Inflammatory macrophage treated with lipopolysaccharide for 1 hour (primary cell): ENCODE measurements at places on chromosomes 13 and 19.

GRCh38 chr13:106774621-106775020 lies 206.7 kb upstream of the ARGLU1 start:
- peak; percentile 6 for DNase-seq

DNA sequence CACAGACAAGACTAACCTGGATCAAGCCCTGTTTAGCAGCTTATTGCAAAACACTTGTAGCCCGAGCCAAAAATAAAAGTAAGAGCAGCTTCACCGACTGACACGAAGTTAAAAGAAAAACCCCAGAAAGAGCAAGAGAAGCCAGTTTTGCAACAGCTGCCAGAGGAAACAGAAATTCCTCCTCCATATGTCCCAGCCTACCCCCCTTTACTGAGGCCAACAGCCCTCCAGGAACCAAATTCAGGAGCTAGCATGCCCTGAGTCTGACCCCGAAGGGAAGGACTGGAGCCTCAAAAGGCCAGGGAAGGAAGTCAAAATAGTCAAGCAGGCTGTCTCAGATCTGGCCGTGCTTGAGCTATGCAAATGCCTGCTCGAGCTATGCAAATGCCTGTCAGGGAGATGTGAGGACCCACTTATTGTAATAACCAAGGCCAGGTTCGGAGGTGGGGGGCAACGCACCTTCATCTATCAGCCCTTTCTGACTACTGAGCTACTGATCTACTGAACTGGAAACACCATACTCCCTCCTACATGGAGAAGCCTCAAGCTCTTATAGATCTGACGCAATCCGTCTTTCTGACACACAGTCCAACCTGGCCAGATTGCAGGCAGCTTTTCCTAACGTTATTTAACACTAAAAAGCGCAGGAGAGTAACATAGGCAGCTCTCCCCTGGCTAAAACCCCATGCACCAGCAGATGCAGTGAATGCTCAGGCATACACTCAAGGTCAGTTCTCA lies 6.7 kb downstream of the SIGLEC11 start:
- DNase-seq, result peak; percentile 78

GRCh38 chr19:5621311-5621944 lies 1.1 kb downstream of the SAFB2 start:
- DNase-seq, result no peak

- DNase-seq, result no peak
These were observed 115.7 kb upstream of the ZNF536 start for GRCh38 chr19:30256496-30256850.

GRCh38 chr13:53783471-53783870 lies 754.9 kb downstream of the OLFM4 start:
- no peak for DNase-seq

DNA sequence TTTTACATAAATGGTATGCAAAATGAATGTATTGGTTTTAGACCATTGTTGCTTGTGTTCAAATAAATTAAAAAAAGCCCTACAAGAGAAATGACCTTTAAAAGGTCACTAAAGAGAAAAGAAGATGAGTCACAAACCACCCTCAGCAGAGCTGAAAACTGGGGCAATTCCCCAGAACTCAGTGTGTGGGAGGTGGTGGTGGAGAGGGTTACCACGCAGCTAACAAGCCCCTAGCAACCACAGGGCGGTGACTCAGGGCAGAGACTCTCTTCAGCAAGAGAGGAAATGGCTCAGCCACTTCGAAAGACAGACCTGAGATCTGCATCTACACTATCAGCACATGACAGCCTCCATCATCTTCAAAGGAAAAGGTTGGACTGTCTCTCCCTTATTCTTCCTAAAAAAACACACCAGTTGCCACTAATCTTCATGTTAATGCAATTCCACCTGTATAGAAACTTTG lies 29.4 kb upstream of the NDFIP2 start:
- DNase-seq, result peak; percentile 92

- DNase-seq, result no peak
These were observed 2.3 kb downstream of the ZSCAN5A start for GRCh38 chr19:56312342-56312741.

GRCh38 chr19:39166571-39167391 lies 30.0 kb upstream of the NCCRP1 start:
- DNase-seq, result no peak

DNA sequence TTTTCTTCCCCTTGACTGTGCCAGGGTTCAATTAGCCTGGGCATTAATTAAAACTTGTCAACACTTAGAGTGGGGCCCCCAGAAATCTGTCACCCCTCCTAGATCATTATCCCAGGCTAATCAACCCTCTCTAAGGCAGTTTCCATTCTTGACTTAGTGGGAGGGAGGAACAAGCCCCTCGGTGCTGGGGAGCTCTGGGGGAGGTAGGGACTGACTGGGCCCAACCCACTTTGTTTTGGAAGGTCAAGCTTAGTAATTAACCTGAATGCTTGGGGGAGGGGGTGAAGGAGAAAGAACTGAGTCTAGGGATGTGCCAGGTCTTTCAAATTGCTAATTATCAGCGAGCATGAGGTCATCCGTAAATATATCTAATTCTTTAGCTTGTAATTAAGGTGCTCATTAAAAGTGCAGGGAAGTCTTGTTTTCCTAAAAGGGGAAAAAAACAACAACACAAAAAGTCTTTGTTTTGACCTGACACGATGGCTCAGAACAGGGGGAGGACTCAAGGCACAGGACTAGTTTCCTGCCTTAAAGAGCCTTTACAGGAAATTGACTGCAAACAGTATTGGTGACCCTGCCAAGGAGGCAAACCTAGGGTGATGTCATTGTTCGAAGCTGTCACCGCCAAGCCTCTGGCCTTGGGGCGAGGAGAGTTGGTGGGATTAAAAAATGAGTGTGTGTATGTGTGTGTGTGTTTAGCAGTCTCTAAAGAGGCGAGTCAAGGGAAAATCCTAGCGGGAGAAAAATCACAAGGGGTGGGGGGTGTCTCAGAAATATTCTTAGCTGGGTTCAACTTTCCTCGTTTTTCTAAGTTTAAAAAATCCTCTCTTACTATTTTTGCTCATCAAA lies 19.4 kb downstream of the ACTN4 start:
- no peak for DNase-seq

DNA sequence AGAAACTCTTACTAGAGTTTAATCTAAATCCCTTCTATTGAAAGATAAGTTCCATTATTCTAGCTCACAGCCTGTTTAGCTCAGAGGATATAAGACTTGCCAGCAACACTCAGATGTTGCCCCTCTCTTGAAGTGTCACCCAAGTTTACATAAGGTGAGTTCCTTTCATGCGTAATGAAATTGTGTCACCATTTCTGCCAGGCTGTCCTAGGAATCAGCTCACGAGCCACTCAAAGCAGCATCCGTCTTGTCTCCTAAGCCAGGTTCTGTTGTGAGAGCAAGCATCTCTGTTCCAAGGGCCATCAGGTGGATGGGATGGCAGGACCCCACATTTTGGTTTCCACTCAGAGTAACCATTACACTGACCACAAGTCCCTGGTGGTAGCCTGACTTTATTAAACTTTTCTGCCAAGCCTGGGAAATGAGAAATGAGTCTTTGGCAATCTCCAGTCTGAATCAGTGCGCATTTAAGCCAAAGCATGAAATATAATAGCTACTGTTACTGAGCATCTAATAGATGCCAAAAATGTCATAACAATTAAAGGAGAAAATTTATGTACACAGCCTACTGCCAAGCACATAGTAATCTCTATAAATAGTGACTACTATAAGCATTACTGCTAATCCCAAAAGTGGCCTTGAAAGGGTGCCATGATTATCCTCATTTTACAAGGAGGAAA lies 179.6 kb upstream of the MIR17HG start:
- no peak for DNase-seq

DNA sequence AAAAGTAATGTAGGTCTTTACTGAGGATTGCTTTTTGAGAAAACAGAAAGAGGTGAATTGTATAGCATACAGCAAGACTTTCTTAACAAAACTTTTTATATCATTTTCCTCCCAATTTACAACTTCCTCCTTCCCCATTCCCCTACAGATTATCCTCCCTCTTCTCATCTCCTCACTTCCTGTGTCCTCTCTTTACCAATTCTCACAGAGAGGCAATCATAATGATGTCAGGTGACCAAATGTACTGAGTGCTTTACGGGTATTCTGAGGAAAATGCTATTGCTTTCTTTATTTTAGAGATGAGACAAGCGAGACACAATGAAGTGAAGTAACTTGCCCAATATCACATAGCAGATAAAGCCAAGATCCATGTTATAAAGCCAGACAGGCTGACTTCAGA lies 1.7 kb upstream of the MTMR6 start:
- DNase-seq, result peak; percentile 43

GRCh38 chr13:50387051-50387581 lies 371.9 kb downstream of the KCNRG start:
- no peak for DNase-seq

DNA sequence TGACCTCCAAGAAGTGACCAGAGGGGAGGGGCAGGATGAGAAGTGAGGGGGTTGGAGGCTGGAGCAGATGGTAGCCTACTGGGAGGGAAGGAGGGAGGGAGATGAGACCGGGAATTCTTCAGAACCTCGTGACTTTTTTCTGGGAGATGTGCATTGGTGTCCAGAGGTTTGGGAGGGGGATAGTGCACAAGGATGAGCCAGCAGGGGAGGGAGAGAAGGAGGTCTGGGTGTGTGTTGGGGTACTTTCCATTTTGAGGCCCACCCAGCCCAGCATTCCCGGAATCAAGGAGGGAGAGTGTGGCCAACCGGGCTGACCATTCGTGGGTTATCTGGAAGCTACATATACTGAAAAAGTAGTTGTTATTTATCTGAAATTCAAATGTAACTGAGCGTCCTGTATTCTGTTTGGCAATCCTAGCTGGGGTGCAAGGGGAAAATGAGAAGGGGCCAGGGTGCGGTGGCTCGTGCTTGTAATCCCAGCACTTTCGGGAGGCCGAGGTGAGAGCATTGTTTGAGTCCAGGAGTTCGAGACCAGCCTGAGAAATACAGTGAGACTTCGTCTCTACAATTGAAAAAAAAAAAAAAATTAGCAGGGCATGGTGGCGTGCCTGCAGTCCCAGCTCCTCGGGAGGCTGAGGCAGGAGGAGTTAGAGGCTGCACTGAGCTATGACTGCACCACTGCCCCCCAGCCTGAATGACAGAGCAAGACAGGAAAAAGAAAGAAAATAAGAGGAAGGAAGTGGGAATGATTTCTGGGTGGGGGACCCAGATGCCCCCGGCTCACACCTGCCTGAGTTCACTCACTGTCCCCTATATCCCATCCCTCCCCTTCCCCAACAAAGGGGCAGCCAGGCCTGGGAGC lies 4.4 kb upstream of the C3 start:
- DNase-seq, result no peak

GRCh38 chr19:610801-611480 lies 21.3 kb downstream of the HCN2 start:
- DNase-seq, result no peak

- DNase-seq, result no peak
These were observed 1.3 kb downstream of the FIZ1 start for GRCh38 chr19:55598034-55598433.

DNA sequence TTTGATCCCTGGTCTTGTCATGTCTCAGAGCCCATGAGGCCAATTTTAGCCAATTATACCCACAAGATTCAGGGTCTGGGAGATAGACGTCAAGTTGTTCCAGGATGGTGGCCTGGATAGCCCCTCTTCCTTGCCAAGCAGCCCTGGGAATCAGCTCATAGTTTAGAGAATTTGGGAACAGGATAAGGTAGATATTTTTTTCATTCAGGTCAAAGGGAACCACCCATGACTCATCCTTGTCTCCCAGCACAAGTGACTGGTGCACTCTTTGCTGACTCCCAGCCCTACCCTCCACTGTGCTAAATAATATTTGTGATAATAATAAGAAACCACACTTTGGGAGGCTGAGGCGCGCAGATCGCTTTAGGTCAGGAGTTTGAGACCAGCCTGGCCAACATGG lies 17.1 kb upstream of the S1PR4 start:
- no peak for DNase-seq

GRCh38 chr19:23795462-23795861 lies 36.8 kb upstream of the ZNF681 start:
- DNase-seq, result no peak

DNA sequence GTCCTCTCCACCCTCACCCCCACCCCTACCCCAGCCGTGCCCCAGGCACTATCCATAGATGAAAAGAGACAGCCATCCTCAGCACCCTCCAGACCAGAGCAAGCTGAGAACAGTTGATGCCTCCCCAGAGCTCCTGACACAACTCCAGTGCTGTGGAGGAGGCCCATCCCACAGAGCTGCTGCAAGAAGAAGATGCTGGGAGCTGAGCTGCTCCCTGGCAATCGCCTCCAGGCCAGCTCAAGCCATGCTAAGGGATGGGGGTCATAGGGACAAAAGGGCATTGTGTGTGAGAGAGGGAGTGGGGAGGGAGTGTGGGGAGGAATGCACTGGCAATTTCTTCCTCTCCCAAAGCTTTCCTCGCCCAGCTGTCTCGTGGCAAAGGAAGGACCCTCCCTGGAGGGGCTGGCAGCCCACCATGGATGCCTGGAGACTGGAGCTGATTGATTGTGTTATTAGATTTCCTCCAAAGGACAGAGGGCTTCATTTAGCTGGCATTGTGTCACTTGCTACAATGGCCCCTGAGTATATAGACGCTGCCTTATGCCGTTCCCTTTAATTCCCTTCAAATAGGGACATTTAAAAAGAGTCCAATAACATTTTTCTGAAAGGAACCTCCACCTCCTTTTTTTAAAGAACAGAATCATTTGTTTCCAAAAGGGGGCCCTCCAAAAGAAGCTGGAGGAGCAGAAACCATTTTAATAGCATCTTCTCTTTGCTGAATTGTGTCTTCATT lies 476.4 kb downstream of the FOXO1 start:
- no peak for DNase-seq

- DNase-seq, result peak; percentile 29
These were observed 91.9 kb downstream of the SLAIN1 start for GRCh38 chr13:77789376-77789775.
